NB4 (cell line): ENCODE measurements at places on chromosomes 6 and 20.

DNA sequence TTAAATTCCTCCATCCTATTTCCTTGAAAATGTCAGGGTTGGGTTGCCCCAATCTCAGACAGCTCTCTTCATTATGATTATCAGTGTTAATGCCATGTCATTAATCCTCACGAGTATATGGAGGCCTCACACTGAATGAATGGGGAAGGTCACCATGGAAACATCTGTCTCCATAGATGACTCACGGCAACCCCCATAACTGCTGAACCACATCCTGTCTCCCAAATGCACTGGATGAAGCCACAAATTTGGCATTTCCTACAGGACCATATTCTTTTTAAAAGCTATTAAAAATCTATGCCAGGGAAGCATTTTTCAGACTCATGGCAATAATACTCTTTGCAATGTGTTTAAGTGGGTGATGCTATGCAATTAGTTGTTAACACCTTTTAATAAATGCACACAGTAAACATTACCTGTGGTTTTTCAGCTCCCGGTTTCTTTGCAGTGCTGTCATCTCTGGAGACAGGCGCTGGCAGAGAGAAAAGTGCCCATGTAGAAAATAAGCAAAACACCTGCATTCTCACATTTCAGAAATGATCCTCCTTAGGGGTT is 80.1 kb upstream of the PTPRK start:
- DNase-seq, result peak; percentile 88

- DNase-seq, result no peak
Measured at GRCh38 chr6:148471624-148472159, 129.1 kb downstream of the SASH1 start.

- no peak for DNase-seq
Measured at GRCh38 chr20:38373898-38374297, 27.6 kb downstream of the LBP start.

DNA sequence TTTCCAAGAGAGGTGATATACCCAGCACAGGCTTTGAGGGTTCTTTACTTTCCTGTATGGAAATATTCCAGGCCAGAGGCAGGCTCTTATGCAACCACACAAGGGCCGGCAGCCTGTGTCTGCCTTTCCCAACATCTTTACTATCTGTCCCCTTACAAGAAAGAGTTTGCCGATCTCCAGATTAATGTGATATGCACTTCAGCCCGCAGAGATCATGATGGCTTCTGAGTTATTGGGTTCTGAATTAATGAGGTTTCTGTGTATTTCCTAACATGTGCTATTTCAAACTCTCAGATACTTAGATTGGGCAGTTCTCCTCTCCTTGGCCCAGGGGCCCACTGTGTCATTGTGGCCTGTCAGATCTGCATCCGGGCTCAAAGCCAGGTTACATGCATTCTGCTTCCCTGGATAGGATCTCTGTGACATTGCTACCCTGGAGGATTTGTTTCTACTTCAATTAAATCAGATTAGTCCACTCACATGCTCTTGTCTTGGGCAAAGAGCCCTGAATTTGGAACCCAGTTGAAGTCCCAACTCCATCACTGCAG is 56.6 kb downstream of the TGM2 start:
- no peak for DNase-seq

DNA sequence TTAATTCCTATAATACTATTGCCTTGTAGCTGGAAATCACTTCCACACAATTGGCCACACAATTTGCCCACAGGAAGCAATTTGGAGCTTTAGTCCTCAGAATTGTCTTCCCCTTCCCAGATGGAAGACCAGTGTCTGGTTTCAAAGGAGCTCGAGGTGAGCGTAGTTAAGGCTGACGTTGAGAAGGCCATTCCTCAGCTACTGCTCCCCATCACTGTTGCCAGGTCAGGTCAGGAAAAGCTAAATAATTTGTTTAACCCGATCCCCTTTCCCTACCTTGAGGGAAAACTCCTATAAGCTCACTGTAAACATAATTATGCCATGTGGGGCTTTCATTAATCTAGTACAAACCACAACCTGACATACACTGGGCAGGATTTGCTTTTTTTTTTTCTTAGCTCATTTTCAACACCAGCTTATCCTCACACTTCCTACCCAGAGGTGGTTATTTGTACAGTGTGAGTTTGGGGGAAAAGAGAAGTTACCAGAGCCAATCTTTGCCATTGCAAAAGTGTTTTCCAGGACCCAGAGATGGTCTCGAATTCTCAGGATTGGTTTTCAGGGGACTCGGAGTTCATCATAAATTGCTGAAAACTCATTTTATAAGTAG is 242.7 kb downstream of the CLIC5 start:
- no peak for DNase-seq

- DNase-seq, result no peak
Measured at GRCh38 chr20:2162823-2163166, 61.2 kb downstream of the STK35 start.

GRCh38 chr6:163254341-163254835 is 160.1 kb upstream of the QKI start:
- DNase-seq, result no peak

DNA sequence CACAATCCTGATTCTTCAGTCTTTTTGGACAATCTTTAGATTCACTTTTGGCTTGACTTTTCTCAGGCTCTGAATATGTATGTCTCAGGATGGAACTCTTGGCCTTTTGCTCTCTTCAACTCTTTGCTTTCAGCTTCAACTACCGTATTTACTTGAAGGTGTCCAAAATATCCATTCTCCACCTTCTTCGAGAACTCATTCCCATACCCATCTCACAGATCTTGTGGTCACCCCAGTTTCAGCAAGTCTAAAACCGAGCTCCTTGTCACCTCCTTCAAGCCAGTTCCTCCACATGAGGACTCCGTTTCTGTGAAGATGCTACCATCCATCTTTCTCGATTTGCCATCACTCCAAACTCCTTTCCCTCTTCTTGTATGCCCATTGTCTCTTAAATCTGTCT is 2.0 kb upstream of the MMP24 start:
- DNase-seq, result no peak

DNA sequence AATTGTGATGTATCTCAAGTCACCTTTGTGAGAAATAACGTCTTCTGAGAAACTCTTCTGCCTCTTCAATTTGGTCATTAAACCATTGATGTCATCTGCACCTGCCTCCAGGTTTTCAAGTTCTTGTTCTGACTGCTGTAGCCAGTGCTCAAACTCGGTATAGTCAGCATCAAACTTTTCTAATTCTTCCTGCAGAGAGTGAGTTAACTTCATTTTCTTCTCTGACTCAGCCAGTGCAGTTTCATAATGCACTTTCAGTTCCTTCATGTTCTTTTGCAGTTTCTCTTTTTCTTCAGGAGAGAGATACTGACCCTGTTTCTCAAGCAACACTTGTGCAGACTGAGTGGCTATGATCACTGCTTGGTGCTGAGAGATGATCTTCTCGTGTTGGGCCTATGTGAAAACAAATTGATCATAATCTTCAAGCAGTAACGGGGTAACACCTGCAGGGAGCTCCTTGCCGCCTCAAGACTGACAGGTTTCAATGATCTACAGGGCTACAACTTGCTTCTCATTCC is 48.8 kb downstream of the DST start:
- peak; percentile 58 for DNase-seq

- no peak for DNase-seq
Measured at GRCh38 chr20:62549499-62550086, 73.8 kb upstream of the GATA5 start.

- DNase-seq, result no peak
Measured at GRCh38 chr6:35096129-35096862, 44.8 kb downstream of the TCP11 start.

GRCh38 chr6:157471895-157472686 is 91.1 kb downstream of the ZDHHC14 start:
- no peak for DNase-seq

- no peak for DNase-seq
Measured at GRCh38 chr20:41386502-41387427, 20.1 kb upstream of the EMILIN3 start.

DNA sequence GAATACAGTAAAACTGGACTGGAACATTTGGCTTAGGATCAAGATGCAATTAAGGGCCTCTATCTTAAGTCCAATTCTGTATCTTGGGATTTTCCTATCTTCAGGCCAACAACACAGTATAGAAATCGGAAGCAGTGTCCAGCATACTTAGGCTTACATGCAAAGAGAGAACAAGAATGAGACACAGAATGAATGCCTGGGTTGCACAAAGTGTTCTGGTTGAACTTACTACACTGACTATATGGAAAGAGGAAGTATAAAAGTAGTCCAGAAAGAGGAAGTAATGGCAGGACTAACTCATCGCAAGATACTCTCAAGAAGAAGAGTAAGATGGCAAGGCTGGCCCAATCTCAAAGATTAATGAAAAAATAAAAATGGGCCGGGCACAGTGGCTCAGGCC is 87.6 kb downstream of the BTBD9 start:
- peak; percentile 89 for DNase-seq

DNA sequence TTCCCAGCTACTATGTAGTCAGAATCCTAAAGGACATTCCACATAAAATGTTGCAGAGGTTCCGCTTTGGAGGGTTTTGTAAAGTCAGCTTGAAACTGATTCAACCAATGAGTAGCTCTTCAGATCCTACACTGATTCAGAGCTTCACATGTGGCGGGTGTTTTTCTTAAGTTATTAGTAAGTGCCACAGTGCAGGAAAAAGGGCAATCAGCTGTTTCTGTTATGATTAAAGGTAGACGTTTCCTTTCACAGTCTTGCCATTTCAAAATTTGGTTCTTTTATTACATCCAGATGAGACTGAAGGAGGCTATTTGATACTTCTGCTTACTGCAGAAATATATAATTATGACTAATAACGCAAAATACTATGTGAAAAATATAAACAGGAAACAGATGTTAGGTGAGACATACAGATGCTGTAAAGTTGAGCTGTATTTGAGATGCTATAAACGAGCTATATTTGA is 443.9 kb downstream of the CDKAL1 start:
- DNase-seq, result no peak

DNA sequence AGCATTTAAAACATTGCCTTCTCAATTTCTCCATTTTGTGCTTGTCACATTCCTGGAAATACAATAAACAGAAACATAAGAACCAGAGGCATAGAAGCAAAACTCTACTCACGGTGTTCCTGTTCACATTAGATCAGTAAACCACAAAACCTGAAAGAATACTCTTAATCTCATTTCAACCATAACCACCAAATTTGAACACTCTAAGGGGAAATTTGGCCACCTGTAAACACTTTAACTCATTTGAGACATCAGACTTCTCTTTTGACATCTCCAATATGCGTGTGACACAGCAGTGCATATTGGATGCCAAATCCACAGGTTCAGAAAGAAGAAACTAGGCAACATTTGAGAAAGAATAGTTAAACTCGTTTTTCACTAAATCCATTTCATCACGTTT is 153.8 kb upstream of the IRAK1BP1 start:
- no peak for DNase-seq

DNA sequence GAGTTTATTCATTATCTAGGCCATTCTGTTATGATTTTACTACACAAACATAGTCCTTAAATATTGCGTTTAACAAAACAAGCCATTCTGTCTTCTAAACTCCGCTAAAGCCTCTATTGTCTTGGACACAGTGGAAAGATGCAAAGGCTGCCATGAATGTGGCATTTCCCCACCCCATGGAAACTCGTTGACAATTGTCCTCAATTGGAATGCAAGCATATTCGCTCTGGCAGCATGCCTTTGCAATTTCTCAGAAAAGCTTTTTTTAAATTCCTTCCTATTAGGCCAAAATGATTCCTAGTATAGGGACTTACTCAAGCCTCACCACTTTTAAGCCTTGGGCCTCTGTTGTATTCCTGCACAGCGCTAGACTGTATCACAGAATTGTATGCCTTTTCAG is 22.8 kb downstream of the OR2A4 start:
- no peak for DNase-seq
